ENCODE measurements at places on chromosomes 1 and 21. TPM values are rescaled to one million over a fixed set of nuclear protein-coding genes. Genes with fewer than 3 reads are reported as not detected.

DNA sequence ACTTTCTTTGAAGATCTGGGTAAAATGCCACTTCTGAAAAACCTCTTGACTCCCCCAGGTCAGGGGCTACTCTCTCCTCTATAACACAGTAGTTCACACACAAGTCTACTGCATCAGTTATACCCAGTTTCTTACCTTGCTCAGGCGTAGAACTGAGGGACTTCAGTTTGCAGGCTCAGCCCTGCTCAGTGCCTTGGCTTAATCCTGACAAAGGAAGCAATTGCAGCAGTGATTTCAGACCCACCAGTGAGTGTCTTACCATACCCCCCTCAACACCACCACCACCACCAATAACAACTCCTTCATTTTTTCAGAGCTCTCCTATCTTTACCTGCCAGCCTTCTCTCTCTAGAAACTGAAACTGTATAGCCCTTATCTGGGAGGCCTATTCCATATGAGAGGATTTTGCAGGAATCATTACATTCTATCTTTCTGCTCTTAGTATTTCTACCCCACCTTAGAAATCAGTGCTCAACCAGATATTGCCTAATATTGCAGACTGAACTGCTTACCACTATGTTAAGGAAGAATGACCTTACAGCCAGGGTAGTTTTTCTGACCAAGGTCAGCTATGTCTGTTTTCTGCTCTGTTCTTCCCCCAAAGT lies 105.5 kb upstream of the S1PR1 start:
- DNase-seq, result no peak
- no peaks in the 10 kb centered on the region for H3K36me3 ChIP-seq
- no peak overlapping the region for H3K4me3 ChIP-seq
- peaks cover 8% of the 10 kb centered on the region for H3K4me1 ChIP-seq

DNA sequence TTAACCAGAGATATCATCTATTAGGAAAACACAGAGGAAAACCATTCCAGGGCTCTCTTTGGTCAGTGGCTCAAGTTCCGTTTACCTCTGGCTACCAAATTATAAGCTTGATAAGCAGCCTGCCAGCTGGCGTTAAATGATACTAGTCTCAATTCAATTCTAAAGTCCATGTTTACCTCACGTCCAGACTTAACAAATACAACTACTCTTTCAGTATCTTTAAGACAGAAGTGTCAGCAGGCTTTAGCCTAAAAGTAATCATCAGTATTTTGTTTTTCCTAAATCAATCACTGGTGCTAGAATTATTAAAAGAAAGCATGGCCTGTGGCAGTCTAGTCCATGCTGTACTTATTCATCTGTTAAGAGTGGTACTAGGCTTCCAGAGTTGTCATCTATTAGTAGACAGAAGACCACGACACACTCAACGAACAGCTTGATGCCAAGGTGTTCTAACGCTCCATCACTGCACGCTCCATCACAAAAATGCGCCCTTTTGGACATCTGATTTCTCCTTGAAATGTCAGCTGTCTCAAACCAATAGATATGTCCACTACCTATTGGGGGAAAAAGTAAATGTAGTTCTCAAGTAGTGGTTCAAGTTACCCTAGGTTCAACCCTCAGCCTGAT lies 1.5 kb downstream of the IVNS1ABP start:
- H3K27me3 ChIP-seq, result no peaks in the 10 kb centered on the region
- H3K4me3 ChIP-seq, result peak overlapping the region; percentile 66
- H3K27ac ChIP-seq, result peak overlapping the region; percentile 74
- H3K36me3 ChIP-seq, result peaks cover 4% of the 10 kb centered on the region
- DNase-seq, result no peak

DNA sequence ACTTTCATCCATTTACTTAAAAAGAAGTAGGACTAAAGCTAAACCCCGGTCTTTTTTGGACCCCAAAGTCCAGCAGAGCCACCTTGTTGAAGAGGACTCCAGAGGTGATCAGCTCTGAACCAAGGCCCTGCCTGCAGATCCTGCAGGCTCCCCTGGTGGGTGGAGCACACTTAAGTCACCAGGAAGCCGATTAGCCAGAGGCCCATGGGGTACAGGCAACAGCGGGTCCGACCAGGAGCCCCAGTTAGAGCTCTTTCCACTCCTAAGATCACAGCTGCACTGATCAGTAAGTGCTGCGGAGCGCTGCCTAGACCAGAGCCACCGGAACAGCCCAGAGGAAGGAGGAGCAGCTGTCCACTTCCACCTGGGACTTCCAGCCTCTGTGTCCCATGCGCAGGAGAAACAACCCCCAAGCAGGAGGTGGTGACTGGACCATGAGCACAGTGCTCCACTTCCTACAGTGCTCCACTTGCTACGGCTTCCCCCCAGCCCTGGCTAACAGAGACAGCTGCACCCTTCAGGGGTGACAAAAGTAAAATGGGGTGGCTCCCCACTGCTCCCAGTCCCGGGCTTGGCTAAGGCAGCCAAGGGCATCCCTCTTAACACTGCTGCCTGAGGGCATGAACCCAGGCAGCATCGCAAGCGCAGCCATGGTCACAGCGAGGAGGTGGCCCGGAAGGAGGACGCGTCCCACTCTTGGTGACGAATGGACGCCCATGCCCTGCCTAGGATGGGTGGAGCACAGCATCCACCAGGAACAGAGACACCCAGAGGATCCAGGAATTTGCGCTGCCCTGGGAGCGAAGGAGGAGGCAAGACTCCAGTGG lies 58.0 kb downstream of the NPHP4 start:
- H3K27ac ChIP-seq, result no peak overlapping the region
- no peak overlapping the region for H3K4me3 ChIP-seq
- no peaks in the 10 kb centered on the region for H3K36me3 ChIP-seq
- no peaks in the 10 kb centered on the region for H3K27me3 ChIP-seq
- DNase-seq, result no peak

Gene ADAMTS4
- 13.6 TPM for total RNA-seq

Gene C1orf94
- not detected for total RNA-seq

Gene FCMR
- not detected for total RNA-seq

Gene GJA8
- total RNA-seq, result not detected

Gene GBP4
- 7.6 TPM for total RNA-seq

Gene AMIGO1
- total RNA-seq, result 0.88 TPM
